ENCODE measurements at places on chromosomes 12 and 14.

DNA sequence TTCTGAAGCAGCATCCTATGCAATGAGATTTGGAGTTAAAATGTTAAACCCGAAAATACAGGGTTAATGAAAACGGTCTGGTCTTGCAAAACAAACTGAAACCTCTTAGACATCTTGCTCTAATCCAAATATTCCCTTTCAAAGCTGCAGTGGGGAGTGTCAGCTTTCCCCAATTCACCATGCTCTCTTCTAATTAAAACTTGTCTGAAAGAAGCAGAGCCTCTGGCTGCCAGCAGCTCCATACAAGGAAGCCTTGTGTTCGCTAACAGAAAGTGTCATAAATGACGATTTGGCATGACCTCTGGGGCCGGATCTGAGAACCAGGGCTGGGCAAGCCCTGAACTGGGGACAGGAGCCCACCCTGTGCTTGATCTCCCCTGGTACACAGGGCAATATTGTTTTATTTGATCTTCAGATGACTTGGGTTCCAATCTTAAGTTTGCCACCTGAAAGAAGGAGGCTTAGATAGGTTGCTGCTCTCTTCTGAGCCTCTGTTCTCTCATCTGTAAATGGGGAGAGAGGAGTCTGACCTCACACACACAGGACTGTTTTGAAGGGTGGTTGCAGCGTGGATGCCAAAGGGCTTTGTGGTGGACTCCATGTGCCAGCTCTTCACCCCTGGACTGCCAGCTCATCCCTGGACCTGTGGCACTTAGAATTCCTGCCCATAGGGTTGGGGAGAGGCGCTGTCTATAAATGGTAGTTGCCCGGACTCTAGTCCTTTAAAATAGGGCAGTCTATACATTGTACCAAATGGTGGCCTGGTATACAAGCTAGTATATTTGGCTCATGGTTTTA, 7.8 kb downstream of the KMT5A start:
- DNase-seq = no peak

DNA sequence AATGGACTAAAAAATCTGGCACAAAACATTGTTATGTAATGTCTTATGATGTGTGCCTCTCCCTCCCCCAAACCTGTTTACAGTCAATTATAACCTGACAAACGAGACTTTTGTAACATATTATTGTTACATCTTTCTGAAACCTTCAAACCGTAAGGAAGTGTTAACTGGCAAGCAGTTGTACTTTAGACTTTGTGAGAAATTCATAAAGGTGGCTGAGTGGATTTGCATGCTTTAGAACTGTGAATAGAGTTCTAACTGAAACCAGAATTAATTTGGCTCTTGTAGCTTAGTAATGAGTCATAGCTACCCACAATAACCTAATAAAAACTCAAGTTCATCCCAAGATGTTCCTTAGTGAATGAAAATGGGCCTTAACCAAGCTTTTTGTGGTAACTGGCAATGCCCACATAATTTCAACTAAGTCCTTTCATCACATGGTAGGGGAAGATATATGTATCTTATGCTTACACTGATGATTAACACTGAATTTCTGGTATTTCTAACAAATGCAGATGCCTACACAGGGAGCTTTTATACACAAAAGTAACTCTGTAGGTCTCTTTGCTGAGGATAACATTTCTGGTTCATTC, 29.7 kb downstream of the RAD9B start:
- DNase-seq = peak; percentile 70

DNA sequence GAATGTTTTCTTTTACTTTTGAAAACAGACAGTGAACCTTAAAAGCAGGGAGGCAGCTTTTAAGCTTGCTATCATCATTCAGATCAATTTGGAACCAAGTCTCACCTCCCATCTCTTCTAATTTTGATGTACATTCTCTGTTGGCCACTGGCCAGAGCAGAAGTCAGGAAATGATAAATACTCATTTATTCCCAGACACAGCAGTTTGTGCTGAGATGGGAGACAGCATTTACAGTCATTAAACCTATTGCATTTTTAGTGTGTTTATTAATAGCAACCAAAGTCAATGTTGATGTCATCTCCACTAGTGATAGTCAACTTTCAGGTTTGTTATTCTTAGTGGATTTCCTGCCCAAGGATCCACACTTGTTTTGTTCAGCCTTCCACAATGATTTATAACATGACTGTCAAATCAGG, 320.0 kb upstream of the ATP2B1 start:
- DNase-seq = no peak

GRCh38 chr12:106945261-106945851, 10.4 kb upstream of the TMEM263 start:
- no peak for DNase-seq

- peak; percentile 21 for DNase-seq
Observed at GRCh38 chr14:37599507-37600368, 4.3 kb downstream of the TTC6 start.

- no peak for DNase-seq
Observed at GRCh38 chr14:55505846-55506245, 65.4 kb upstream of the TBPL2 start.

GRCh38 chr14:101501858-101502615, 59.3 kb upstream of the DIO3 start:
- DNase-seq = no peak

DNA sequence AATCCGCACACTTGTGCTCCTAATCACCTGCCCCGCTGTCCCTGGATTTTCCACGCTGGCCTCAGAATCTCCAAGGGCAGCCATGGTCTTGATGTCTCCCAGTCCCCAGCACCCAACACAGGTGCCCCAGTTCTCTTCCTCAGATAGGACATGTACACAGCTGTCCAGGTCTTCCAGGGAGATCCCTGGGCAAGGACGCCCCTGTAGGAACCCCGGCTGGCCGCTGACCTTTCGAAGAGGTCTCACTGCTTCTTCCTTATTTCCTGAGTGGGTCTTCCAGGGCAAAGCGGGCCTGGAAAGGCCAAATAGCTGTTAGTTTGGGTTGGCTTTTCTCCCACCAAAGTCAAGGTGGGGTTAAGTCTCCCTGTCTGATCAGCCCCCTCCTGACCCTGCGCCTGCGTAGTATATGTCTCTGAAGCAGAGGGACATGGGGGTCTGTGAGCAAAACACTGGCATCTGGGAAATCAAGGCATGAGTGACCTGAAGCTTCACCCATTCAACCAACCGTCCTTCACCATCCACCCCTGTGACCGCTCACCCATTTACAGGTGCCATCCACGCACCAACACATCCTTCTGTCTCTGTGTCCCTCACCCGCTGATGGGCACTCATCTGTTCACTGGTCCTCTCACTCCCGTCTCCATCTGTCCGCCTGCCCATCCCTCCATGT, 4.6 kb downstream of the BEGAIN start:
- no peak for DNase-seq

GRCh38 chr14:25843481-25844470, 754.1 kb downstream of the NOVA1 start:
- no peak for DNase-seq

- no peak for DNase-seq
Observed at GRCh38 chr12:6478416-6478815, 7.9 kb upstream of the VAMP1 start.

- DNase-seq = no peak
Observed at GRCh38 chr12:122937622-122938091, 28.6 kb downstream of the ABCB9 start.

- DNase-seq = no peak
Observed at GRCh38 chr12:59944177-59944576, 348.3 kb downstream of the SLC16A7 start.

- no peak for DNase-seq
Observed at GRCh38 chr12:27429606-27430005, 16.9 kb upstream of the SMCO2 start.

DNA sequence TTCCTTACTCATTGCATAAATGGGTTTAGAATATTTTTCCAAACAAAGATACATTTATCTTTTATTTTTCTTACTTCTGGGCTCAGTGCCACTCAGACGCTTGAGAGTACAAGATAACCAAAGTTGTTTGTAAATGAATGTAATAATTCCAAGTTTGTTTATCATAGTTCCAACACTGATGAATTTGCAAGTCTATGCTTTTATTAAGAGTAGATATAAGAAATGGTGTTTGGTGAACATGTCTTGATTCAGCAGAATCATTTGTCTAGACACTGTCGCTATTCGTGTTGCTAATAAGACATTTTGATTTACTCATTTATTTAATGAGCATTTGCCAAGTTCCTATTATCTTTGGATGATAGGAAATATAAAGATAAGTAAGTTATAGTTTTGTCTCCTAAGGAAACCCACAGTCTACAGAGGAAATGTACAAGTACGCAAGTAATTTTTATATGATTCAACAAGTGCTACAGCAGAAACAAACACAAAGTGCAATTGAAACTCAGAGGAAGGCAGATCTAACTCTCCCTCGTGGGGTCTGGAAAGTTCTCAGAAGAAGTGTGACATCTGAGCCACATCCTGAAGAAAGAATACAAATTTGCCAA, 132.8 kb upstream of the FSCB start:
- DNase-seq = no peak

- DNase-seq = no peak
Observed at GRCh38 chr12:65779091-65779642, 45.1 kb upstream of the HMGA2 start.

- DNase-seq = no peak
Observed at GRCh38 chr12:51098611-51099010, 15.2 kb upstream of the CSRNP2 start.

Data from GM20000 (cell line).